ENCODE measurements at places on chromosomes 13 and 19. TPM values are rescaled to one million over a fixed set of nuclear protein-coding genes. Genes with fewer than 3 reads are reported as not detected.

The PDE4C gene
- 2.3 TPM for total RNA-seq

The ZNF888 gene
- 8.6 TPM for total RNA-seq

The CDC42EP5 gene
- total RNA-seq, result 4.8 TPM

The ICAM5 gene
- total RNA-seq, result 4.8 TPM

The ZNF90 gene
- 114 TPM for total RNA-seq

The KLK12 gene
- total RNA-seq, result not detected

The RAB8A gene
- total RNA-seq, result 90.1 TPM

The SHISA2 gene
- 23.8 TPM for total RNA-seq

The CYP2A6 gene
- total RNA-seq, result not detected

The IL27RA gene
- 15.1 TPM for total RNA-seq

The LHFPL6 gene
- 17.0 TPM for total RNA-seq

The ZNF98 gene
- not detected for total RNA-seq

The ZNF835 gene
- total RNA-seq, result 2.2 TPM

The ZNF837 gene
- total RNA-seq, result 2.7 TPM

The MEIS3 gene
- total RNA-seq, result 27.4 TPM

The ZNF154 gene
- total RNA-seq, result 11.6 TPM

The BEST2 gene
- total RNA-seq, result 4.6 TPM

The BLOC1S3 gene
- 6.0 TPM for total RNA-seq

The DOHH gene
- 17.7 TPM for total RNA-seq

The KLK6 gene
- 0.69 TPM for total RNA-seq

The LILRA6 gene
- not detected for total RNA-seq

The SHANK1 gene
- total RNA-seq, result 3.9 TPM

The DNAAF3 gene
- total RNA-seq, result 5.7 TPM

The GARIN5A gene
- total RNA-seq, result 9.1 TPM

The PRODH2 gene
- total RNA-seq, result not detected
